Astrocyte (in vitro differentiated cells and primary cell): ENCODE measurements at places on chromosomes 16 and 17. TPM values are rescaled to one million over a fixed set of nuclear protein-coding genes. Genes with fewer than 3 reads are reported as not detected.

Gene MARCHF10
- total RNA-seq: not detected in 2 replicates

Gene PRCD
- 1.5 and 2.2 TPM in 2 replicates for total RNA-seq

Gene DNAAF8
- total RNA-seq: 2.7 and 2.9 TPM in 2 replicates

DNA sequence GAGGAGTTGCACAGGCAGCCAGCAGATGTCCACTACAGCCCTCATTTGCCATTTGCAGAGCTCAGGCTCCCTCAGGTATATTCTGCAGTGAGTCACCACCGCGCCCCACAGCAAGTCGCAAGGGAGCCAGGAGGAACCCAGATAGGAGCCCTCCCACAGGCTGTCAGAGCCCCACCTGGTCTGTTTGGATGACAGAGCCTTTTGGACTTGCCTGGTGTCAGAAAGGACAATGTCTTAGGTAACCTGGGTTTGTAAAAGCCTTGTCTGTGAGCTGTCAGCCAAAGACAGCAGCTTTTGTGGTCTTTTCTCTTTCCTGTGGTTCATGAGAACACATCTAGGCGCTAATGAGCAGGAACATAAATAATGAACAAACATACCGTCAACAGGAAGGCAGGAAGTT is 70.9 kb downstream of the GNAO1 start:
- H3K4me1 ChIP-seq: no peaks in the 10 kb centered on the region
- no peaks in the 10 kb centered on the region for H3K27me3 ChIP-seq
- no peaks in the 10 kb centered on the region for H3K36me3 ChIP-seq
- no peak for DNase-seq
- no peak overlapping the region for H3K4me3 ChIP-seq

DNA sequence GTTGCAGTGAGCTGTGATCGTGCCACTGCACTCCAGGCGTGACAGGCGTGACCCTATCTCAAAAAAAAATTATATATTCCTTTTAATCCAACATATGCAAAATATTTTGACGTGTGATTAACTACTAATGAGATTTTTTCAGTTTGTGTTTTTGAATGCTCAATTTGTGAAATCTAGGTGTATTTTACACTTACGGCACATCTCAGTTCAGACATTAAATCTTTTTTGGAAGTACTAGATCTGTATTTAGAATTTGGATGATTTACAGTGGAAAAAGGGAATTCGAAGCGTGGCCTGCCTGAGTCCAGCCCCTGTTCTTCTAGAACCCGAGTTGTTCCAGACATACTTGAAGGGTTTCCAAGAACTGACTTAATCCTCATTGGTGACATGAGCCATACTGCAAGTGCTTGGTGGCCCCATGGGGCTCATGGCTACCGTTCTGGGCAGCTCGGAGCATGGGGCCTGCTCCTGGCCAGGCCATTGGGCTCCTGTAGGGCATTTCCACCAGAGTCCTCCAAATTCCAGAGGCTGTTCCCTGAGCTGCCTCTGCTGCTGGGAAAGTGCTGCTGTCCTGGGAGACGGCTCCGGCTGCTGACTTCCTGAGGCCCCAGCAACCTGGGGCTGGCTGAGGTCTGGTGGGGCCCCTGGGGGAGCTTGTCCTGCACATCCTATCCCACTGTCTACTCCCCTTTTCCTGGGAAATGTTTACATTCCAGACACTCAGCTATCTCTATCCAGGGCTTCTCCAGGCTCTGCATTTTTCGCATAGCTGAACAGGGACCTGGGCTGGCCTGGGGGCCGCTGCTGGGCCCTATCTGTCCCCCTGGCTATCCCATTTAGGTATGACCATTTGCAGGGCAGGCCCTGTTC is 27.2 kb downstream of the LLGL2 start:
- no peaks in the 10 kb centered on the region for H3K36me3 ChIP-seq
- DNase-seq: no peak
- no peak overlapping the region for H3K27ac ChIP-seq
- H3K4me1 ChIP-seq: peaks cover 6% of the 10 kb centered on the region
- no peak overlapping the region for H3K4me3 ChIP-seq
- no peaks in the 10 kb centered on the region for H3K27me3 ChIP-seq

GRCh38 chr16:87279094-87279658 is 38.0 kb downstream of the C16orf95 start:
- no peaks in the 10 kb centered on the region for H3K36me3 ChIP-seq
- H3K27me3 ChIP-seq: no peaks in the 10 kb centered on the region
- H3K27ac ChIP-seq: no peak overlapping the region
- H3K4me1 ChIP-seq: peaks cover 15% of the 10 kb centered on the region

DNA sequence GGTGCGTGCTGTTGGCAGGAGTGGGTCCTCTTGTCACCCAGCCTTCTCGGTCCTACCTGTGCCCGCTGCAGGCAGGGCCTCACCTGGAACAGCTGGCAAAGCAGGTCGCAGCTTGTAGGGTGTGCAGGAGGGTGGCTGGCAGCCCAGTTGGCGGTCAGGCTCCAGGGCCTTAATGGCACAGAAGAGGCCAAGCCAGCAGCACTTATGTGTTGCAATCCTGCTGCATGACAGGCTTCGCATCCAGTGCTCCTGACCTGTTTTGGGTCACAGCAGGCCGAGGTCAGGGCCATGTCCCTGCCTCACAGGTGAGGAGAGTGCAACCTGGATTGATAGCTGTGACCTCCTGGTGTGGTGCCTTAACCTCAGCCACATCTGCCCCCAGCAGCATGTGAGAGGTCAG is 31.9 kb downstream of the ZC3H18 start:
- H3K4me3 ChIP-seq: no peak overlapping the region
- no peaks in the 10 kb centered on the region for H3K27me3 ChIP-seq
- H3K27ac ChIP-seq: no peak overlapping the region
- H3K36me3 ChIP-seq: peaks cover 41% of the 10 kb centered on the region
- no peaks in the 10 kb centered on the region for H3K4me1 ChIP-seq

- H3K36me3 ChIP-seq: no peaks in the 10 kb centered on the region
- H3K27me3 ChIP-seq: peaks cover 3% of the 10 kb centered on the region
- H3K4me1 ChIP-seq: no peaks in the 10 kb centered on the region
- H3K4me3 ChIP-seq: no peak overlapping the region
- H3K27ac ChIP-seq: no peak overlapping the region
Observed at GRCh38 chr17:34370997-34371395, 8.0 kb upstream of the CCL1 start.

DNA sequence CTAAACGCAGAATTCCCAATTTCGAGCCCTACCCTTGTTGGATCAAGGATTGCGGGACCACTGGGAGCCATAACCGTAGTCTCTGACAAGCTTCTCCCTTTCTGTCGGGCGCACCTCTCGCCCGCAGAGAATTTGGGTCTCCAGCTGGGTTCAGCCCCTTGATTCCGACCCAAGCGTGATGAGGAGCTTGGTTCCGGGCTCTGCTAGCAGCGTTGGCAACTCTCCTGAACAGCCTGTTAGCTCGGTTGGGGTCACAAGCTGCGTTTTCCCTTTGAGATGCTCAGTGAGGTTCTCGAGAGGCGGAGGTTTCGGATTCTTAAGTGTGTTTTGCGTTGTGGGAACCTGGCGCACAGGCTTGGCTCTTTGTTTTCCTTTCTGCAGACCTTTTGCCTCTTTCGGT is 655 bp downstream of the ATXN1L start:
- H3K4me1 ChIP-seq: peaks cover 7% of the 10 kb centered on the region
- no peaks in the 10 kb centered on the region for H3K27me3 ChIP-seq
- peaks cover 16% of the 10 kb centered on the region for H3K36me3 ChIP-seq
- no peak for DNase-seq
- peak overlapping the region; percentile 89 for H3K27ac ChIP-seq
- H3K4me3 ChIP-seq: peak overlapping the region; percentile 89

- peaks cover under 1% of the 10 kb centered on the region for H3K4me1 ChIP-seq
- H3K27me3 ChIP-seq: no peaks in the 10 kb centered on the region
- no peaks in the 10 kb centered on the region for H3K36me3 ChIP-seq
- H3K4me3 ChIP-seq: no peak overlapping the region
- DNase-seq: peak; percentile 40
Observed at GRCh38 chr17:31690151-31690551, 168.9 kb downstream of the COPRS start.

DNA sequence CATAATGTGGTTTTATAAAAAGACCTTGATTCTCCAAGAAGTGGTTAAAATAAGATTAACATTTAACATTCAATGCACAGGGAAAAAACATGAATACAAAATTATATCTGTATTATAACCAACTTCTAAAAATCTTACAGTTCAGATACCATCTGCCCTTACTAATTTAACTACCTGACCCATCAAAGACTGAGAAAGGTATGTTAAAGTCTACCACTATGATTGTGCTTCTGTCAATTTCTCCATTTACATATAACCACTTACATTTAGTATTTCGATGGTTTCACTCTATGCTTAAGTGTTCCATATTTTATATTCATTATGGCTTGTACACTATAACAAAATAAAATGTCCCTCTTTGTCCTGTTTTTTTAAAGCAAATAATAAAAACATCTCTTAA is 14.6 kb downstream of the AP1G1 start:
- H3K27ac ChIP-seq: no peak overlapping the region
- no peak for DNase-seq
- no peaks in the 10 kb centered on the region for H3K4me1 ChIP-seq
- H3K27me3 ChIP-seq: no peaks in the 10 kb centered on the region

GRCh38 chr17:55496094-55496881 is 15.0 kb downstream of the SMIM36 start:
- peak; percentile 49 for DNase-seq
- H3K27ac ChIP-seq: no peak overlapping the region
- peaks cover 2% of the 10 kb centered on the region for H3K27me3 ChIP-seq
- H3K36me3 ChIP-seq: no peaks in the 10 kb centered on the region
- no peaks in the 10 kb centered on the region for H3K4me1 ChIP-seq
- no peak overlapping the region for H3K4me3 ChIP-seq

DNA sequence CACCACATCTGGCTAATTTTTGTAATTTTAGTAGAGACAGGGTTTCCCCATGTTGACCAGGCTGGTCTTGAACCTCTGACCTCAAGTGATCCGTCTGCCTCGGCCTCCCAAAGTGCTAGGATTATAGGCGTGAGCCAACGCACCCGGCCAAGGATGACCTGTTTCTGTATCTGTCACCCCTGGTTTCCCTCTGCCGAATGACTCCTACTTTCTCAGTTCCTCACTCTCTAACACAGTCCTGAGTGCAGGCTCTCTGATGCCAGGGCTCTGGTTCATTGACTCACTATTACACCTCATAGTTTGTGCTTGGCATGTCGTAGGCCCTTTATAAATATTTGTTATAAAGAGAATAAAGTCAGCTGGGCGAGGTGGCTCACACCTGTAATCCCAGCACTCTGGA is 10.7 kb upstream of the PRPF8 start:
- H3K4me1 ChIP-seq: no peaks in the 10 kb centered on the region
- H3K27ac ChIP-seq: no peak overlapping the region
- H3K27me3 ChIP-seq: no peaks in the 10 kb centered on the region
- no peaks in the 10 kb centered on the region for H3K36me3 ChIP-seq
- H3K4me3 ChIP-seq: no peak overlapping the region
- DNase-seq: no peak

- peak overlapping the region; percentile 8 for H3K27ac ChIP-seq
- H3K36me3 ChIP-seq: no peaks in the 10 kb centered on the region
- no peak overlapping the region for H3K4me3 ChIP-seq
- DNase-seq: peak; percentile 41
Observed at GRCh38 chr17:40179923-40180659, 2.8 kb downstream of the RAPGEFL1 start.

- no peak overlapping the region for H3K4me3 ChIP-seq
- no peak for DNase-seq
- H3K4me1 ChIP-seq: peaks cover 7% of the 10 kb centered on the region
- no peaks in the 10 kb centered on the region for H3K36me3 ChIP-seq
- no peaks in the 10 kb centered on the region for H3K27me3 ChIP-seq
- H3K27ac ChIP-seq: no peak overlapping the region
Observed at GRCh38 chr16:66375451-66375850, 9.0 kb downstream of the CDH5 start.
